ENCODE measurements at places on chromosomes 5 and 9.

DNA sequence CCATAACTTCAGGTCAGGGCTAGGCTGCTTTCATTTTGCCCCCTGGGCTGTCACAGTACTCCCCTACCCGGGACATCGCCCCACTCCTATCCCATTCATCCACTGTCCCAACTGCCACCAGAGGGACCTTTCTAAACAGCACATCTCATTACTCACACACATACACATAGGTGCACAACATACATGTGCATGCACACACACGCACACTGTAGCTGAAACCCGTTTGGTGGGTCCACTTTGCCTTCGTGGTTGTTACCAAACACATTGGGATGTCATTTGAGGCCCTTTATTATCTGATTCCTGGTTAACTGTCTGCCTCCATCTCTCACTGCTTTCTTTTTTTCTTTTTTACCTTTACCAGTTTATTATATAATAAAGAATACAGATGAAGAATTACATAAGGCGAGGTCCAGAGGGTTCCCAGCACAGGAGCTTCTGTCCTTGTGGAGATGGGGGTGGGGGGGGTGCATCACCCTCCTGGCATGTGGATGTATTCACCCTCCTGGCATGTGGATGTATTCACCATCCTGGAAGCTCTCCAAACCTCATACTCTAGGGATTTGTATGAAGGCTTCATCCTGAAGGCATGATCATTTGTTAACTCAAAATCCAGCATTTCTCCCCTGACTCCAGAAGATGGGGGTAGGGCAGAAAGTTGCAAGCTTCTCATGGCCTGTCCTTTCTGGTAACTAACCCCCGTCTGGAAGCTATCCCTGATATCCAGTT is 186.0 kb downstream of the GOLPH3 start:
- DNase-seq: no peak

GRCh38 chr9:14344053-14344524 is 30.1 kb upstream of the NFIB start:
- DNase-seq: no peak

DNA sequence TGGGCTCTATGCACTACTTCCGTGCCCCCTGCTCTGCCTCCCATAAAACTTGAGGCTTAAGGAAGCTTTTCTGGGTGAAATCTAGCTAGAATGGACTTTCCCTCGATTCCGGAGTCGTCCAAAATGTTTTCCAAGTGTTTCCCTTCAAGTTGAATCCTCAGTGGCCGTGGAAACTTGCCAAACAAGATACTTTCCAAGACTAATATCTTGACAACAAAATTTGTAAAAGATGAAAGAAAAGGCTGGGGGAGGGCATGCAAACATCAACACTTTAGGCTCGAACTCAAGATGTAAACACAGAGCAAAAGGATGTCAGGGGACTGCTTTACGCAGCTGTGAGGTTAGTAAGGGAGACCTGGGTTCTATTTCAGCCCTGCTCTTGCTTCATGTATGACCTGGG is 482.8 kb upstream of the KLF4 start:
- DNase-seq: no peak

DNA sequence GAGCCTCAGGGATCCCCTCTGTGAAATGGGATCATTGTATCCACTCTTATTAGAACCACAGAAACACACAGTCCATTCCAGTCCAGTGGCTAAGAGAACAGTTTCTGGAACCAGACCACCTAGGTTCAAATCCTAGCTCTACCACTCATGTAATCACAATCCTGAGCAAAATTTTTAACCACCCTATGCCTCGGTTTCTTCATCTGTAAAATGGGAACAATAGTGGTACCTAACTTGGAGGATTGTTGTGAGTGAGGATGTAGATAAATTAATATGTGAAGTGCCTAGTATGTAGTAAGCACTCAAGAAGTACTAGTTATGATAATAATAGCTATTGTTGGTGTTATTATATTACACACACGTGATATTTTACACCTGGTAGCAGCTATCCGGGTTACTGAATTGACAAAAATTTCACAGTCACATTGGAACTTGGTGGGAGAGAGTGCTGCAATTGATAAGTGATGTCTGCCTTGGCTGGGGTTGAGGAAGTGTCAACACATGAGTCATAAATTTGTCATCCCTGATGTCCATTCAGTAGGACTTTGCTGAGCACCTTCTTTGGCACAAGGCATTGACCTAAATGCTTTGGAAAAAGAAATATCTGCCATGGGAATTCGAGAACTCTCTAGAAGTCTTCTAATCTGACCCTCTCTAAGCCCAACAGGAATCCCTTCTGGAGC is 68.4 kb downstream of the COL27A1 start:
- DNase-seq: no peak

DNA sequence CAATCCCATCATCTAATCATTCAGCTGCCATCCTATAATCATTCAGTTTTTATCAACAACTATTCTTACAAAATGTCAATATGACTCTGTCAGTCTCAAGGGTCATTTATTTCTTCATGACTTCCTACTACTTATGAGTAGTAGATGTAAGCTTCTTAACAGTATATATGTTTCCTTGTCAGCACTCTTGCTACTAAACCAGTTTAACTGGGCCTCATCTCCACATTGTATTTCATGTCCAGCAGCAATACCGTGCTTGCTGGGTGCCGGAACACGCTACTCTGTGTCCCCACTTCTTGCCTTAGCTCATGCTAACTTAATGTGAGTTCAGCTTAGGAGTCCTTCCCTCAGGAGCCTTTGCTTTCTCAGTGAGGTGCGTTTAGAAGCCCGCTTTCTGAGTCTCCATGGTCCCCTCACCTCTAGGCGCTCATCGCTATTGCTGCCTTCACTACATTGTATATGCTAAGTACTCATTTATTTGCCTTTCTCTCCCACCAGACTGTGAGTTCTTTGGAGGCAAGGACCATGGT is 32.9 kb downstream of the ELL2 start:
- no peak for DNase-seq

DNA sequence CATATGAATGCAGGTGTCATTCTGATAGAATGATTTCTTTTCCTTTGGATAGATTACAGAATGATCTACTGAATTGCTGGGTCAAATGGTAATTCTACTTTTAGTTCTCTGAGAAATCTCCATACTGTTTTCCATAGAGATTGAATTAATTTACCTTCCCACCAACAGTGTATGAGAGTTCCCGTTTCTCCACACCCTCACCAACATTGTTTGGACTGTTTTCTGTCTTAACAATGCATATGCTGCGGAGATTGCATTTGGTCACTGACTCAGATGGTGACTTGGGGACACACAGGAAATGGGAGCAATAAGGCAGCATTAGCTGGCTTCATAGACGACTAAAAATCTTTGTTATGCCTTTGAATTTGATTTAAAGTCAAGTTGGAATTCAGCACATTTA is 95.9 kb downstream of the CDH6 start:
- DNase-seq: no peak

DNA sequence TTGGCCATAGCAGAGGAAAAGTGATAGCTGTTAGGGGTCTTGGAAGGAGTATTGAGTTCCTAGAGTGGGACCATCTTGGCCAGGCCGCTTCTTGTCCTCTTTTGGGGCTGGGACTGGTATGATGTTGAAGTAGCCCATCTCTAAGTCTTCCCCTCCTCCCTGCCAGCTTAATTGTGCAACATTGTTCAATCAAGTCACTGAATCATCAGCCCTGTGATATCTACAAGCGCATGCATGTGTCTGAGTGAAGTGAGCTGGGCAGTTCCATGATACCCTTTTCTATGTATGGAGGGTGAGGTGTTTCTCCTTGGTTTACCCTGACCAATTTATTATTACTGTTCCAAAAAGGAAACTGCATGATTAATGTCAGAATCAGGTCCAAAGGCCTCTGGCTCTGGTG is 112.2 kb downstream of the C9orf152 start:
- no peak for DNase-seq

DNA sequence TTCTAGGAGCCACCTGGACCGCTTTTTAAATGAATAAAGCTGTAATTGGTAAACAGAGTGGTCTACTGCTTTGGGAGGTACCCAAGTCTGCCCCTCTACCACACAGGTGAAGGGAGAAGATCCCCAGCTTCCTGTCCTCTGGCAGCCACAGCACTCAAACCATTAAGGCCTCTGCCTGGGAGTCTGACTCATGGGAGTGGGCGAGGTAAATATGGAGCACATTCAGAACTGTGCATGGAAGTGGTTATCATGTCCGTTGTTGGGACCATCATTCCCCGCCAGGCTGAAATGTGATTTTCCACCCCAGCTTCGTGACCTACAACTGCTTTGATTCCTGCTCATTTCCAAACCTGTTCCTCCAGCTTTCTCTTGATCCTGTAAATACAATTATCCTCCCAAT is 59.5 kb upstream of the ALDH1B1 start:
- no peak for DNase-seq

Data from stimulated activated CD8-positive, alpha-beta memory T cell treated with anti-CD3 and anti-CD28 coated beads, Interleukin-4, amount 100 ng/mL, for 1 hour (primary cell).